Activated CD8-positive, alpha-beta memory T cell treated with anti-CD3 and anti-CD28 coated beads for 1 hour (primary cell): ENCODE measurements at places on chromosomes 2 and 18.

- DNase-seq = no peak
Observed at GRCh38 chr2:183244300-183244844, 120.1 kb downstream of the NUP35 start.

DNA sequence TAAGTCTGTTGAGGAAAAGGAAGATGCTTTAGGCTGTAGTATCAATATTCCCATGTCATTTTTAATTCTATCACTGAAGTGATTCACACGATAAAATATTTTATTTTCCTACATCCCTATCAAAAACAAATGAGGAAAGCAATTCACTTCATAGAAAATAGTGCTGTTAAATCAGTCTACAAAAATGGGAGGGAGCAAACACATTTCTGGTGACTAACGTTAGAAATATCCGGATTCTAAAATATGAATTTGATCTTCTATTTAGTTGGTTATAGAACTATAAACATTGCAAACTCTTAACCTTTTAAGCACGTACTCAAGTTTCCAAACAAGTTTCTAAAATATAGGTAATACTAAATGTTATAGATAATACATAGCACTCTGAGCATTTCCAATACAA, 20.8 kb downstream of the ATF2 start:
- DNase-seq = no peak

DNA sequence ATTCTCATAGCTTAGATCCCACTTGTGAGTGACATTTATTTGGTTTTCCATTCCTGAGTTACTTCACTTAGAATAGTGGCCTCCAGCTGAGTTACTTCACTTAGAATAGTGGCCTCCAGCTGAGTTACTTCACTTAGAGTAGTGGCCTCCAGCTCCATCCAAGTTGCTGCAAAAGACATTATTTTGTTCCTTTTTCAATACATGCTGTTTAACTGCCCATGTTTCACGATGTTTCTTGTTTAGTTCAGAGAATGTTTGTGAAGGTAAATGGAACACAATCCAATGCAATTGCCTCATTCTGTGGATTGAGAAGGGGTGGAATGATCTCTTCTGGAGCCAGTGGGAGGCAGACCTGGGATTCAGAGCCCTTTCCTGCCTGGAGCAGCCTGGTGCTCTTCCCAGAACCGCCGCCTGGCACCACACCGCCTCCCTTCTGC, 273.5 kb upstream of the ATP5MC3 start:
- no peak for DNase-seq

- no peak for DNase-seq
Observed at GRCh38 chr18:36124841-36125240, 4.3 kb downstream of the SLC39A6 start.

DNA sequence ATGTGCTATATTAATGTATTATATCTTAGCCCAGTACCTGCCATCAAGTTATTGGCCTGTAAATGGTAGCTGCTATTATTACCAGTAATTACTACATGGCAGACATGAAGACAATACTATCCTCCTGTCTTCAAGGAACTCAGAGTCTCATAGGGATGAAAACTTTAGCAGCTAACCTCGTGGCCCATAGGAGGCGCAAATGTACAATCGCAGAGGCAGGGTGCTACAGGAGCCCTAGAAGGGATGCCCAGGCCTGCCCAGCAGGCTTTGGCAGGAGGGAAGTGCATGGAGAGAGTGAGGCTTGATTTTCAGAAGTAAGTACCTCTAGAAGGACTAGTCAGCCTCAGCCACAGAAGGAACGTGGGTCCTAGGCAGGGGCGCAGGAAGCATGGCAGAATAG, 44.7 kb upstream of the KIDINS220 start:
- DNase-seq = no peak

DNA sequence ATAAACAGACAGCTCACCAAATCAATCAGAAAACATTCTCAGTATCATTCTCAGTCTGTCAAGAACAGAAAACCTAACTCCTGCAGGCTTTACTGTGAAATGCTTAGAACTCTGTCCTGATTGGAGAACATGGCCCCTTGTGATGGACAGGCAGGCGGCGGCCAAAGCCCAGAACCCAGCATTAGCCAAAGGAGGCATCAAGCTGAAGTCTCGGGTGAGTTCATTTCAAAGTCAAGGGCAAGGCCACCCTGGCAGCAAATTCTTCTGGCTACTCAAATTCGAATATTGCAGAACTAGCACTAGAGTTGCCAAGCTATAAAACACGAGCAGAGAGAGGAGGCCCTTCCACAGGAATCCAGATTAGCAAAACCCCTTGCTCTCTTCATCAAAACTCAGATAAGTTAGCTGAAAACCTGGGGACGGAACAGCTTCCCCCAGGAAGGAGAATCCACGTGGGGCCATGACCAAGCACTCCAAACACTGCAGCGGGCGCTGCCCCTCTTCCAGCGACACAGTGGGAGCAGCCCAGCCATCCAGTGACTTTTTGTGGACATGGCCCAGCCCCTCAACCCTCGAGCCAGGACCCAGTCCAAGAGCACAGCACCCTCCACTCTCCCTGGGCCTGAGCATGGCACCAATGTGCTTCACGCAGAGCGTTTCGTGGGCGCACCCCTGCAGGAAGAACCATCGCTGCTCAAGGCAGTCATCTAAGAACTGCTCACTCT, 98.6 kb downstream of the HDAC4 start:
- DNase-seq = no peak

GRCh38 chr2:191693778-191694177, 15.8 kb downstream of the NABP1 start:
- no peak for DNase-seq

DNA sequence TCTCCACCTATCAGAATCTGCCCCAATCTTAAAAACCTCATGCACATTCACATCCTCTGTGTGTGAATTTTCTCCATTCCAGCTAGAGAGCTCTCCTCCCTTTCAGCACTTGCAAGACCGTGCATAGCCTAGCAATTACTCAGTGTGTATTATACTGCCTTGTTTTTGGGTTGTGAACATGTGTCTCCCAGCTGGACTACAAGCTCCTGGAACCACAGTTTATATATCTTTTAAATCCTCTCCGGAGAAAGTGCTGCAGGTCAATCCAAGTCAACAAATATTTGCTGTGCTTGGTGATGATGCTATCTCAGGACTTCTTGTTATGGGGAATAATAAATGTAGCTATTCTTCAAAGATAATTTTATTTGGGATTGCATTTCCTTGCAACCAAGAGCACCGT, 58.2 kb upstream of the MEX3C start:
- DNase-seq = no peak

DNA sequence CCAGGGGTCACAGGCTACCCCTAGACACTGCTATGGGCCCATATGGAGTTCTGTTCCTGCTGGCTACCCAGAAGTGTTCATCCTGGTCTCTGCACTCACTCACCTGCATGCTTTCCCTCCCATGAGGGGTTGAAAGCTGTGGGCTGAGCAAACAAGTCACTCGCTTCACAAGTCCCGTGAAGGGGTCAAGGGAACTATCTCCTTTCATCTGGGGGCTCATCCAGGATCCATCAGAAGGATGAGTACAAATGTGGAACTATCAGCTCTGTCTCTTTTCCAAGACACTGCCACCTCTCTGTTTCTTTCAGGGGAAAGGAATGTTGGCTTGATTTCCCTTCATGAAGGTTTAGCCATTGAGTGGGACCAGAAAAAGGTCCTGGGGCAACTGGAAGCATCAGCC, 21.7 kb downstream of the SULT1C4 start:
- no peak for DNase-seq

DNA sequence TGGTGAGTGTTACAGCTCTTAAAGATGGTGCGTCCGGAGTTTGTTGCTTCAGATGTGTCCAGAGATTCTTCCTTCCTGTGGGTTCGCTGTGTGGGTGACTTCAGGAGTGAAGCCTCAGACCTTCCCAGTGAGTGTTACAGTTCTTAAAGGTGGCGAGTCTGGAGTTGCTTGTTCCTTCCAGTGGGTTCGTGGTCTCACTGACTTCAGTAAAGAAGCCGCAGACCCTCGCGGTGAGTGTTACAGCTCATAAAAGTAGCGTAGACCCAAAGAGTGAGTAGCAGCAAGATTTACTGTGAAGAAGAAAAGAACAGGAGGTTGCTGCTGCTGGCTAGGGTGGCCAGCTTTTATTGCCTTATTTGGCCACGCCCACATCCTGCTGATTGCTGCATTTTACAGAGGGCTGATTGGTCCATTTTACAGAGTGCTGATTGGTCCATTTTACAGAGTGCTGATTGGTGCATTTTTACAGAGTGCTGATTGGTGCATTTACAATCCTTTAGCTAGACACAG, 34.0 kb upstream of the SPTBN1 start:
- peak; percentile 5 for DNase-seq

DNA sequence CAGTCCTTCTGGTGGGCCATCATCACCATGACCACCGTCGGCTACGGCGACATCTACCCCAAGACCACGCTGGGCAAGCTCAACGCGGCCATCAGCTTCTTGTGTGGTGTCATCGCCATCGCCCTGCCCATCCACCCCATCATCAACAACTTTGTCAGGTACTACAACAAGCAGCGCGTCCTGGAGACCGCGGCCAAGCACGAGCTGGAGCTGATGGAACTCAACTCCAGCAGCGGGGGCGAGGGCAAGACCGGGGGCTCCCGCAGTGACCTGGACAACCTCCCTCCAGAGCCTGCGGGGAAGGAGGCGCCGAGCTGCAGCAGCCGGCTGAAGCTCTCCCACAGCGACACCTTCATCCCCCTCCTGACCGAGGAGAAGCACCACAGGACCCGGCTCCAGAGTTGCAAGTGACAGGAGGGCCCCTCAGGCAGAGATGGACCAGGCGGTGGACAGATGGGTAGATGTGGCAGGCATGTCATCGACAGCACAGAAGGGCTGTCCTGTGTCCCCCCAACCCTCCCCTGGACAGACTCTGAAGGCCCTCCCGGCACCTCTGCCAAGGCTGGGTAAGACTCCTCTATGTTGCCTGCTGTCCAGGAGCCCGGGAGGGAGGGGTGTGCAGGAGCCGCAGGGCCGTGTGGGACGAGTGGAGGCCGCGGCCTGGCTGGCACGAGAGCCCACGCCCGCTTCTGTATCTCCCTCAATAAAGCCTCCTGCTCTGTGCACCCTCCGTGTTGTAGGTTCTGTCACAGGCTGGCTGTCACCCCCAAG, 2.0 kb downstream of the KCNF1 start:
- DNase-seq = no peak

- no peak for DNase-seq
Observed at GRCh38 chr2:150520887-150521664, 33.6 kb upstream of the RND3 start.

- DNase-seq = no peak
Observed at GRCh38 chr2:72138011-72138881, 9.4 kb downstream of the CYP26B1 start.

- DNase-seq = no peak
Observed at GRCh38 chr2:168355779-168356476, 100.1 kb upstream of the CERS6 start.

DNA sequence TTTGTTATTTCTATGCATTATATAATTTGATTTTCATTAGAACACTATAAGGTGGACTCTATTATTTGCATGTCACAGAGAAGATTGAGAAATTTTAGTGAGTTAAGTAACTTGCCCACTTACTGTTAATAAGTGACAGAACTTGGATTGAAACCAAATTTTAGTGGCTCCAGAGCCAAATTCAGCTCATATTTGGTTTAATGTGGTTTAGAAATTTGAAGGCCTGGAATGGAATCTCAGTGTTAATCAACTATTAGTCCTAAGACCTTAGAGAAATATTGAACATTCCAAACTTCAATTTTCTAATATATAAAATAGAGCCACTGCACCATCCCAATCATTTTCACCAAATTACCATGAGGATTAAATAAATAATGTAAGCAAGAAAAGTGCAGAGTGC, 281.6 kb downstream of the ZNF385B start:
- DNase-seq = no peak

DNA sequence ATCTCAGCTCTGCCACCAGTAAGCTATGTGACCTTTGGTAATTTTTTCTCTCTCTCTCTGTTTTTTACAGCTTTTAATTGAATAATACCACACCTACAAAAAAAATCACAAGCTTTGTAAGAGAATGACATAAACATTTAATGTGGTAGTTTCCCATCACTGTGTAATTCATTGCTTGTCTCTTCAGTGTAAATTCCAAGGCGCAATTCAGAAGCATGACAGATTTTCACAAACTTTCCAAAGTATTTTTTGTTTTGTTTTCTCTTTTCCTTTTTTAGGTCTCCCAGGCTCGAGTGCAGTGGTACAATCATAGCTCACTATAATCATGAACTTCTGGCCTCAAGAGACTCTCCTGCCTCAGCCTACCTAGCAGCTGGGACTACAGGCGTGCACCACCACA, 25.0 kb upstream of the PPM1B start:
- no peak for DNase-seq

GRCh38 chr2:79792090-79792489, 279.2 kb downstream of the CTNNA2 start:
- no peak for DNase-seq

- DNase-seq = no peak
Observed at GRCh38 chr2:197620133-197620532, 55.3 kb downstream of the RFTN2 start.

DNA sequence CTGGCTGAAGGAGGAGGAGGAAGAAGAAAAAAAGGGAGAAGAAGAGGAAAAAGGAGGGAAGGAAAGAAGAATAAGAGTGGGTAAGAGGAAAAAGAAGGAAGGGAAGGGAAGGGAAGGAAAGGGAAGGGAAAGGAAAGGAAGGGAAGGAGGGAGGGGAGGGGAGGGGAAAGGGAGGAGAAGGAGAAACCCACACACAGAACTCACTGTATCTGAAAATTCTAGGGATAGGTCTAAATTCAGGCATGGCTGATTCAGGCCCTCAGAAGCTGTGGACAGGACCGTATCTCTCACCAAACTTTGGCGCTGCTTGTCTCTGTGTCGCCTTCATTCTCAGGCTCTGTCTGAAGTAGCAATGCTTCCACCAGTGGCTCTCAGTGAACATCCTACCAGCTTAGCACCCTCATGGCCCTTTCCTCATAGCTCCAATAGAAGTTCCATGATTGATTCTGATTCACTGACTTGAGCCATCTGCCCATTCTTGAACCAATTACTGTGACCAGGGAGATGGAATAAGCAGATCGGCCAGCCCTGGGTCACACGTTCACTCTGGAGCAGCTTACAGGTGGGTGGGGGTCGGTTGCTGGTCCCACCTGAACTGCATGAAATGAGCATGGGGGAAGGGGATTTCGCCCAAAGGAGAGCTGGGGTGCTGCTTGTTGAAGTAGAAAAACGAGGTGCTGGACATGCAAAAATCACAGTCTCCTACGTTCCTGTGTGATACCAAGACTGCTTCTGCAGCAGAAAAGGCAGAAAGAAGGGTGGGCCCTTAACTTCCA, 59.7 kb downstream of the TTC32 start:
- no peak for DNase-seq

DNA sequence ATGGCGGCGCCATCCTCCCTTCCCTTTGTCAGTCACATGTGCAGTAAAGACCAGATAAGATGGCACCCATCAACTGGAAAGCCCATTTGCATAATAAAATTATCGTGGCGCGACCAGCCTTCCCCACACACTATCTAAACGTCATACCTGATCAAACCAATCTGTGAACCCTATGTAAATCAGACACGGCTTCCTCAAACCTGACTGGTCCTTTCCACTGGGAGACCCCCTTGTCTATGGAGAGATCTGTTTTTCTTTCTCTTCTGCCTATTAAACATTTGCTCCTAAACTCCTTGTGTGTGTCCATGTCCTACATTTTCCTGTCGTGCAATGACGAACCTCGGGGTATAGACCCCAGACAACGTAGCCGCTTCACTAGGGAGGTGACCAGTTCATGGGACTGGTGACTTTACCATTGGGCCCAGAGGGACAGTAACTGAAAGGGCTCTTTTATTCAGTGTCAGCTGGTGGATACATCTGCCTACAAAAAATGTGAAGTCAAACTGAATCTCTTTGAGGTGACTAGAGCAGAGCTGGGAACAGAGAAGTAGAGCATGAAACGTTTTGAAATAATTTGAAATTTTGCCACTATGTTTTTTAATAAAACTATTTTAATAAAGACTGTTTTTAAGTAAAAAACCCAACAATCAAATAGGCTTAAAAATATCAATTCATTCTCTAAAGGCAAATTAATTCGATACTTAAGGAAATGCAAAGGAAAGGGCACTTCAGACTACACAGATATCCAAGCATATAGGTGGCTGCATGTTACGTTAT, 87.5 kb downstream of the SOCS6 start:
- DNase-seq = no peak
